ENCODE measurements at places on chromosomes 16 and 17.

- DNase-seq = no peak
Observed at GRCh38 chr16:70801611-70802010, 653 bp upstream of the VAC14 start.

- no peak for DNase-seq
Observed at GRCh38 chr17:8947201-8947600, 18.3 kb downstream of the PIK3R5 start.

GRCh38 chr17:38693700-38694329 lies 11.3 kb upstream of the MLLT6 start:
- no peak for DNase-seq

DNA sequence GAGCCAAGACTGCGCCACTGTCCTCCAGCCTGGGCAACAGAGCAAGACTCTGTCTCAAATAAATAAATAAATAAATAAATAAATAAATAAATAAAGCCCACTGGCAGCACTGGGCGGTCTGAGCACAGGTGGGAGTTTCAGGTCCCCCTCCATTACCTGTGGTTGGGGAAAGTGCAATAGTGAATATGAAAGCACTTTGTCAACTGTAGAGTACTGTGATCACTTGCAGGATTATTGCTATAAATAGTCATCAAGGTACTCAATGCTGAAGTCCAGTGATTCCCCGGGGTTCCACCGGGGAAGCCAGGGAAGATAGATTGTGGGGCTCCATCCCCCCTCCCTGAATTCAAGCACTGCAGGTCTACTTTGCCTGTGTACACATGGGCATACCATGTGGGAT lies 42.7 kb upstream of the CPNE2 start:
- no peak for DNase-seq

DNA sequence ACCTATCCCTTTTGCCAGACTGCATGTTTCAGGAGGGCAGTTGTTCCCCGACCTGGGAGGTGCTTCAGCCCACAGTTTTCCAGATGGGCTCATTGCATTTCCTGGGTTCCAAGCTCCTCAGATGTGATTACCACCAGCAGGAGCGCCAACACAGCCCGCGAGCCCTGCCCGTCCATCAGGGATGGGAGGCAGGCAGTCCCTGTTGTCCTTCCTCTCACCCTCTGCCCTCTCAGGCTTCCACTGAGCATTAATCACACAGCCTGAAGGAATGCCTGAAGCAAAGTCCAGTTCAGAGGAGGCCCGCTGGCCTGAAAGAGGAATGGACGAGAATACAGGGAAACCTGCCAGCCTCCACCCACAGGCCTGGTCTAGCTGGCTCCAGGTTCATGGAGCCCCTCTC lies 256.3 kb upstream of the SDK2 start:
- DNase-seq = no peak

DNA sequence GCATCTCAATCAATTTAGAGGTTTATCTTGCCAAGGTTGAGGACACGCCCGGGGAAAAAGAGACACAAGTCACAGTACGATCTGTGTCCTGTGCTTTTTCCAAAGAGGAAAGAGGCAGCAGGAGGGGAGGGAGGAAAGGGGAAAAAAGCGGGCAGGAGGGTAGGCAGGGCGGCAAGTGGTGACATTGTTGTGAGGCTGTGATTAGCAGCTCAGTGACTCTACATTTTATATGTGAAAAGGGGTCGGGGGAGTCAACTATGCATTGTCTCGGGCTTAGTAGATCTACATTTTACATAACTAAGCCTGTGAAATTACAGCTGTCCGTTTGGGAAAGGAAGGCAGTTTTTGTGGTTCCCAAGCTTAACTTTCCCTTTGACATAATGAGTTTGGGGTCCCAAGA lies 22.2 kb upstream of the RIPOR1 start:
- no peak for DNase-seq

DNA sequence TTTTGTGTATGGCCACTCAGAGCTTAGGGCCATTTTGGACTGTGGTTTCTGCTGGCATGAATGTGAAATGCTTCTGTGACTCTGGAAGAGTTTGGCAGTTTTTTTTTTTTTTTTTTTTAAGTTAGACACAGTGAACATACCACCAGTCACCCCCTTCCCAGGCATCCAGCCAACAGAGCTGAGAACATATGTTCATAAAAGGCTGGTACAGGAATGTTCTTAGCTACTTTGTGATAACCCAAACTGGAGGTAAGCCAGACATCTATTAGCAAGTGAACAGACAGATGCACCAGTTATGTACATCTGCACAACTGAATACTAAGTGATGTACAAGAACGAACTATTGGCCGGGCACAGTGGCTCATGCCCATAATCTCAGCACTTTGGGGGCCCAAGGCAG lies 92.7 kb downstream of the ABCC1 start:
- DNase-seq = peak; percentile 74

- DNase-seq = no peak
Observed at GRCh38 chr16:1199347-1200013, 25.6 kb downstream of the TPSG1 start.

GRCh38 chr16:79005096-79005495 lies 595.4 kb downstream of the MAF start:
- DNase-seq = no peak

DNA sequence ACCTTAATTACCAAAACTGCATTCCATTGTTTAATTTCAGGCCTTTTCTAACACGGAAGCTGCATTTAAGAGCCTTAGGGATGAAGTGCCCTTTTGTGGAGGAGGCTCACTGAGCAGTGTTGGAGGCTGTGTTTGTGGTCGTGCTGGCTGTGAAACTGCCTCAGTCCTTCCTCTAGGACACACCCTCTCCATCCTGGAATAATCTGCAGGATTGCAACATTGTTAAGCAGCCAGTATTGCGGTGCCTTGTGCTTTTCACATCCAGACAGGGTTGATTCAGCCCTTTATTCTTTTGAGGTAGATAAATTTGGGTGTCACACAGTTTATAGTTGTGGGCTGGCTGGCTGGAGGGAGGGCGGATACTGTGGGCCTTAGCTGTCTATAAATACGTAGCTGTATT lies 141.6 kb downstream of the CDRT15L2 start:
- DNase-seq = no peak

- DNase-seq = peak; percentile 81
Observed at GRCh38 chr16:53775821-53776431, 72.0 kb downstream of the FTO start.

DNA sequence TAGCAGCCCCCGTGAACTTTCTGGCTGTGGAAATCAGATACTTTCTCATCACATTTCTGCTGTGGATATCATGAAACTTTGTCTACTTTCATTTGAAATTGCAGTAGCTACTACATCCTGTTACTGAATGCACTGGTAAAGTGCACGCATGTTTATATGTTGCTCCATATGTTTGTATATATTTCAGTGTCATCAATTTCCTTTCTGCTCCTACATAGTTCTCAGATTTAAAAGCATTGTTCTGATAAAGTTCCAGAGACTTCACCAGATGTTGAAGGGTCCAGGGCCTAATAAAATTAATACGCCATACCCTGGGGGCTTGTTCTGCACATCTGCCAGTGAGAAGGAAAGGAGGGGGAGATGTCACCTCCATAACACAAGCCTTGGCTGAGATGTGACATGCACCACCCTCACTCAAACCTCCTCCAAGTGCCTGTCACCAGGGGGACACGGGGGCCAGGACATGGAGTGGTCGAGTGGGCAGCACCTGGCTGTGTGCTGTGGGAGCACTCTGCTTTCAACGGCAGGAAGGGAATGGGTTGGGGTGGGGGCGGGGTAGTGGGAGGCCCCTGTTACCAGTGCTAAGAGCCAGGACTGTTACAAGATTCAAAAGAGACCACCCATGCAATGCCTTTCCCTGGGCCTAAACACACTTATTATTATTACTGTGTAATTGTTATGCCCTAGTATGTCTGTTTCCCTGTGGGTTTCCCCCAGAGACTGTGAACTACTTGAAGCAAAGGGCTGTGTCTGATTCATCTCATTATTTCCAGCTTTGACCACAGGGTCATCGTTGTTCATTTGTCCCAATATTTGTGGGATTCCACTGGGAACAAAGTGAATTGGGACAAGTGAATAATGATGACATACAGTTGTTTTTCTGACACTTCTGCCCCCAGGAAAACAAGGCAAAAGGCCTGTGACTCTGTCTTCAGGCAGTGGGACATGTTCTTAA lies 193.4 kb downstream of the FOXL1 start:
- no peak for DNase-seq

- DNase-seq = no peak
Observed at GRCh38 chr16:57976331-57976796, 5.4 kb upstream of the CNGB1 start.

- DNase-seq = no peak
Observed at GRCh38 chr16:4262303-4262835, 10.5 kb downstream of the TFAP4 start.

GRCh38 chr16:55568207-55568606 lies 1.7 kb downstream of the CAPNS2 start:
- DNase-seq = no peak

GRCh38 chr17:7392696-7393612 lies 1.4 kb downstream of the PLSCR3 start:
- no peak for DNase-seq

- DNase-seq = no peak
Observed at GRCh38 chr17:261635-262034, 80.2 kb upstream of the DOC2B start.

Data from AG04450 (cell line).